ENCODE measurements at places on chromosomes 12 and 14.

GRCh38 chr14:50340045-50340444 lies 27.9 kb downstream of the DMAC2L start:
- no peak for DNase-seq

DNA sequence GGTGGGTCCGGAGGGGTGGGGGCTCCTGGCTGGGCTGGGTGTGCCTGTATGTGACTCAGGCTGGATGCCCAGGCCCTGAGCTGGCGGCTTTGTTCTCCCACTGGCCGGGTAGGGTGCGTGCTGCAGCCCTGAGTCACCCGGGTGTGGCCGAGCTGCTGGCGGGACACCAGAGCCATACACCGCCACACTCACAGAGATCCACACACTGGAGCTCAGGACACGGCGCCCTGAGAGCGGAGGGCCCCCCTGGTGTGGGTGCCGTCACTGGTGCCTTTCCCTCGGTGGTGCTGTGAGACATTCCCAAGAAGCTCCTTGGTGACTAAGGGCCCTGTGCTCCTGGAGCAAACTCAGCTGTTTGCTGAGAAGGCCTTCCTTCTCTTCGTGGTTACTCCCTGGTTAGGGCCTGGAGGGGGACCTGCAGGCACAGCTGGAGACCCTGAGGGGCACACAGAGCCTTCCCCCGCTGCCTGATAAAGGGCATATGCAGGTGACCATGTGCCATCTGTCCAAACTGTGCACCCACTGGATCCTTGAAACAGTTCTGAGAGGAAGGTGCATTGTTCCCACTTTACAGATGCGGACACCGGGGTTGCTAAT lies 44.3 kb downstream of the KRT80 start:
- no peak for DNase-seq

- no peak for DNase-seq
These were observed 517.8 kb downstream of the AACS start for GRCh38 chr12:125583071-125583470.

DNA sequence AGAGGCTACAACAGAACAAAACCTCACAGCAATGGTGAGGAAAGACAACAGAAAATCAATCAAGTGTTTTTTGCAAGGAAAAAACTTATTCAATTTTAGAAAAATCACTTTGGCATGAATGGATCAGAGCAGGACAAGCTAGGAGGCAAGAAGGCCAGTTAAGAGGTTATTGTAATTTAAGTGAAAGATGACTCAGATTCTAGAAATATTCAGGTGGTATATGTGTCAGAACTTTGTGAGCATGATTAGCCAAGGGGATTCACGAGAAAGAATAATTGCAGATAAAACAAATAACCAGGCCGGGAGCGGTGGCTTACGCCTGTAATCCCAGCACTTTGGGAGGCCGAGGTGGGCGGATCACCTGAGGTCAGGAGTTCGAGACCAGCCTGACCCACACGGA lies 12.7 kb downstream of the GCH1 start:
- DNase-seq = no peak

DNA sequence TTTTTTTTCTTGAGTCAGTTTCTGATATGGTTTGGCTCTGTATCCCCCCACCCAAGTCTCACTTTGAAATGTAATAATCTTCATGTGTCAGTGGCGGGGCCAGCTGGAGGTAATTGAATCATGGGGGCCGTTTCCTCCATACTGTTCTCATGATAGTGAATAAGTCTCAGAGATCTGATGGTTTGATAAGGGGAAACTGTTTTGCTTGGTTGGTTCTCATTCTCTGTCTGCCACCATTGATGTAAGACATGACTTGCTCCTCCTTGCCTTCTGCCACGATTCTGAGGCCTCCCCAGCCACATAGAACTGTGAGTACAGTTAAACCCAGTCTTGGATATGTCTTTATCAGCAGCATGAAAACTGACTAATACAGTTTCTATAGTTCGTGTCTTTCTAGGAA lies 42.9 kb downstream of the WNK1 start:
- DNase-seq = no peak

DNA sequence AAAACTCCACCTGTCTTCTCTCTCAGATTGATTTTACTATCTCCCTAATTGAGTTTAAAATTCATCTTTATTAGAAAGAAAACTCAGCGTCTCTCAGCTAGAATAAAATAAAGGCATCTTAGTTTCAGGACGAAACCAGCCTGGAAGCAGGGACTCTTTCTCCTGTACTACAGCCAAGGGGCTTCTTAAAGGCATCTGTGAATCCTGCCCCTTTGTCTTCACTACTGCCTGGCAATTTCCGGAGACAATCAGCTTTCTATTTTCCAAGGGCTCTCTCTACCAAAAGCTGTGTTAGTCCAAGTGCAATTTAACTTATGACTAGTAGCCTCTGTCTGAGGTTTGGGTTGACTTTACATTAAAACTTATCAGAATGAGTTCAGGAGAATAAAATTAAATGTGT lies 623.3 kb upstream of the FOXG1 start:
- no peak for DNase-seq

GRCh38 chr12:118063576-118064391 lies 2.8 kb upstream of the WSB2 start:
- DNase-seq = no peak

- DNase-seq = no peak
These were observed 498 bp downstream of the GPR132 start for GRCh38 chr14:105064721-105065143.

DNA sequence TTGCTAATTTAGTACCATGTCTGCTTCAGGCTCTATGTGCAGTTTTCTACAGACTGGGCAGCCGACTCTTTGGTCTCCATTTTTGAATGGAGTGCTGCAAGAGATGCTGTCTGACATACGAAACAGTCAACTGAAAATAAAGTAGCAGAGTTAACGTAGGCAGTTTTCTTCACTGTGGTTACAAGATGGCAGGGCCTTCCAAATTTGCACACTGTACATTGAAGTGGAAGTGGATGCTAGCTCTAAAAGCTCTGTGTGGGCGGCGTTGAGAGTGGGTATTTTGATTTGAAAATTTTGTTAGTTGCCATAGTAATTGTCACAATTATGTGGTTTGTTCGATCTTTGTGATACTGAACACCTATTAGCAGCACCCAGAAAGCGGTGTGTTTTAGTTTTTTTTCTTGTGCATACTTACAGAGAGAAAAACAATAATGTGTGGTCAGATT lies 154.9 kb upstream of the ATP2B1 start:
- no peak for DNase-seq

DNA sequence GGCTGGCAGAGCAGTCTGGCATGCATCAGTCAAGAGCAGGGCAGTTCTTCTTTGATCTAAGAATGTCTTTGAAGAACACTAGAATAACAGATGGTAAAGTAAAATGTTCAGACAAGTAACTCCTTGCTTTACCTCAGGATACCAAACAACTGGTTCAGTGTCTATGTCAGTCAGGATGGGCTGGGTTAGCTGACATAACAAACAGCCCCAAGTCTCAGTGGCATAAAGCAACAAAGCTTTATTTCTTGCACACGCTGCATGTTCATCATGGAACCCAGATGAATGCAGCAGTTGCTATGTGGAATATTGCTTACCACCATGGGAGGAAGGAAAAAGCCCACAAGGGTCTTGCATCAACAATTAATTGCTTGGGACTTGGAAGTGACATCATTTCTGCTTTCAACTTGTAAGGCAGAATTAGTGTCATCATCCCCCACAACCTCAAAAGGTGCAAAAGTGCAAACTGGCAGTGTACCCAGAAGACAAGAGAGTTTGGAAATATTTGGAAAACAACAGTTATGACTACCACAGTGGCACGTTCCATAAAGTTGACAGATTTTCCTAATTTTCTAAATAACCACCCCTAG lies 21.2 kb downstream of the GPRC5D start:
- no peak for DNase-seq

- DNase-seq = no peak
These were observed 721.3 kb upstream of the USP15 start for GRCh38 chr12:61538951-61539350.
